ENCODE measurements at places on chromosomes 3 and 15. TPM values are rescaled to one million over a fixed set of nuclear protein-coding genes. Genes with fewer than 3 reads are reported as not detected.
A peak's percentile ranks its signal among the peaks of the same experiment; 100 is the strongest.

- no peak overlapping the region for H3K4me3 ChIP-seq
- DNase-seq: no peak
- no peaks in the 10 kb centered on the region for H3K36me3 ChIP-seq
- peaks cover 8% of the 10 kb centered on the region for H3K27me3 ChIP-seq
- H3K27ac ChIP-seq: no peak overlapping the region
These were observed 8.1 kb upstream of the CLDN11 start for GRCh38 chr3:170410428-170411029.

DNA sequence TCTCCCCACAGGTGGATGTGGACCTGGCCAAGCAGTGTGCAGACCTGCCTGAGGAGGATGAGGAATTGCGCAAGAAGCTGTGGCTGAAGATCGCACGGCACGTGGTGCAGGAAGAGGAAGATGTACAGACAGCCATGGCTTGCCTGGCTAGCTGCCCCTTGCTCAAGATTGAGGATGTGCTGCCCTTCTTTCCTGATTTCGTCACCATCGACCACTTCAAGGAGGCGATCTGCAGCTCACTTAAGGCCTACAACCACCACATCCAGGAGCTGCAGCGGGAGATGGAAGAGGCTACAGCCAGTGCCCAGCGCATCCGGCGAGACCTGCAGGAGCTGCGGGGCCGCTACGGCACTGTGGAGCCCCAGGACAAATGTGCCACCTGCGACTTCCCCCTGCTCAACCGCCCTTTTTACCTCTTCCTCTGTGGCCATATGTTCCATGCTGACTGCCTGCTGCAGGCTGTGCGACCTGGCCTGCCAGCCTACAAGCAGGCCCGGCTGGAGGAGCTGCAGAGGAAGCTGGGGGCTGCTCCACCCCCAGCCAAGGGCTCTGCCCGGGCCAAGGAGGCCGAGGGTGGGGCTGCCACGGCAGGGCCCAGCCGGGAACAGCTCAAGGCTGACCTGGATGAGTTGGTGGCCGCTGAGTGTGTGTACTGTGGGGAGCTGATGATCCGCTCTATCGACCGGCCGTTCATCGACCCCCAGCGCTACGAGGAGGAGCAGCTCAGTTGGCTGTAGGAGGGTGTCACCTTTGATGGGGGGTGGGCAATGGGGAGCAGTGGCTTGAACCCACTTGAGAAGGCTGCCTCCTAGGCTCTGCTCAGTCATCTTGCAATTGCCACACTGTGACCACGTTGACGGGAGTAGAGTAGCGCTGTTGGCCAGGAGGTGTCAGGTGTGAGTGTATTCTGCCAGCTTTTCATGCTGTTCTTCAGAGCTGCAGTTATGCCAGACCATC is 8.6 kb downstream of the VPS18 start:
- no peak for DNase-seq
- H3K36me3 ChIP-seq: peaks cover 38% of the 10 kb centered on the region
- no peaks in the 10 kb centered on the region for H3K27me3 ChIP-seq
- peaks cover 11% of the 10 kb centered on the region for H3K4me1 ChIP-seq
- no peak overlapping the region for H3K27ac ChIP-seq

GRCh38 chr15:89356634-89357298 is 22.1 kb upstream of the POLG start:
- no peak overlapping the region for H3K27ac ChIP-seq
- H3K4me3 ChIP-seq: no peak overlapping the region
- no peaks in the 10 kb centered on the region for H3K36me3 ChIP-seq

GRCh38 chr3:59001675-59002074 is 48.1 kb downstream of the CFAP20DC start:
- H3K36me3 ChIP-seq: no peaks in the 10 kb centered on the region
- no peak overlapping the region for H3K4me3 ChIP-seq
- no peaks in the 10 kb centered on the region for H3K4me1 ChIP-seq
- H3K27me3 ChIP-seq: peaks cover 14% of the 10 kb centered on the region
- no peak overlapping the region for H3K27ac ChIP-seq
- DNase-seq: no peak

- no peak for DNase-seq
These were observed 10.6 kb upstream of the SH3BP5 start for GRCh38 chr3:15342945-15343344.

GRCh38 chr3:23810343-23811184 is 4.8 kb downstream of the UBE2E1 start:
- peak; percentile 42 for DNase-seq
- H3K4me3 ChIP-seq: peak overlapping the region; percentile 97
- H3K27me3 ChIP-seq: peaks cover under 1% of the 10 kb centered on the region
- peak overlapping the region; percentile 99 for H3K27ac ChIP-seq

DNA sequence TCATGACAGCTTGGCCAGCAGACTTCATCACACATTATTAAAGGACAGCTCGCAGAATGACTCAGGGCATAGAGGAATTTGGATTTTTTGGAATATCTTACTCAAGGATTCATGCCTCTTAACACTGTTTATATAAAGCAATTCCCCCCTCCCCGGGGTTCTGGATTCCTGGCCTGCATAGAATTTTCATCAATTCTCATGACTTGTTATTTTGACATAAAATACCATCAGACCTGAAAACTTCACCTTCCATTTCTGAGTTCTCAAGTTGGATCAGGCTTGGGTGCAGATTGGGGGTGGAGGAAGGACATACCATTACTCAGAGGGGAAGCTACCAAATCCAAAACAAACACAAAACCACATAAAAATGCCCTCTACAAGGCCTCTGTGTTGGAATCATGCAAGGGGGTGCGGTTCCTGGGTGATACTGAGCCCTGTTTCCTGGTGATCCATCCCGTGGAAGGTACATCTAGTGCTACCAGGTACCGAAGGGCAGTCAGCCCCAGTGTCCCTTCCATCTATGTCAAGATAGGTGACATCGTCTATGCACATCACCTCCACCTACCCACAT is 95.3 kb downstream of the DAPK2 start:
- peaks cover 7% of the 10 kb centered on the region for H3K4me1 ChIP-seq
- H3K27ac ChIP-seq: no peak overlapping the region
- H3K4me3 ChIP-seq: no peak overlapping the region
- peaks cover 10% of the 10 kb centered on the region for H3K27me3 ChIP-seq

DNA sequence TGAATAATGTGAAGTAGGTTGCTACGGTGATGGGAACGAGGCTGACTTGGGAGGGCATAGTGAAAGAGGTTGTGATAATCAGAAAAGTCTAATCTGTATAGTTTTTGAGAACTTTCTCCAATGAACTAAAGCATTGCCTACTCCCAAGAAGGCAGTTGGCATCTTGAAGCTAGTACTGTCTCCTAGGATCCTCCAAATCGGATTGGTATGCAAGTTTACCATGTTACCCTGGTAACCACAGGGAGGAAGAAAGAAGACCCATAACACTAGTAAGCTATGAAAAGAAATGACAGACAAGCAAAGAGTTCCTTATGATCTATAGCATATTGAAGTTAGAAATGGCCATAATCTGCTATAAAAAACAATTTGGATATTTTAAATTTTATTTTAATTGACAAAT is 127.2 kb upstream of the SYNPR start:
- DNase-seq: no peak
- H3K27ac ChIP-seq: no peak overlapping the region
- no peak overlapping the region for H3K4me3 ChIP-seq
- H3K4me1 ChIP-seq: no peaks in the 10 kb centered on the region
- no peaks in the 10 kb centered on the region for H3K27me3 ChIP-seq

DNA sequence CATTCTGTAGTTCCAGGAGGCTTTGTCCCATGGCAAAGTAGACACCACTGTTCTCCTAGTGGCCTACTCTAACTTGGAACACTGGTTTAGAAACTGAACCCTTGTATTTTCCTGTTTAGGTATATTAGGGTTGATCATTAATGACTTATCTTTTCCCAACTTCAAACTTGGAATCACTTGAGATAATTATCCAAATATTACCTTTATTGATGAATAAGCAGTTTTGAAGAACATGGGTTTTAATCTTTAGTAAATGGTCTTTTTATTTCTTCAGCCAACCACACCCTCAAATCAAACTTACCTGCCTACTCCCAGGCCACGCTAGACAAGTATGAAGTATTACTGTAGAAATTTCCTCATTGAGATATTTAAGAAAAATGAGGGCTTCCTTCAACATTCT is 6.5 kb upstream of the P3H2 start:
- peaks cover 34% of the 10 kb centered on the region for H3K27me3 ChIP-seq
- H3K36me3 ChIP-seq: no peaks in the 10 kb centered on the region
- no peak for DNase-seq
- H3K4me3 ChIP-seq: no peak overlapping the region

- no peaks in the 10 kb centered on the region for H3K36me3 ChIP-seq
- H3K4me1 ChIP-seq: no peaks in the 10 kb centered on the region
- H3K4me3 ChIP-seq: no peak overlapping the region
- DNase-seq: no peak
These were observed 36.4 kb upstream of the GSK3B start for GRCh38 chr3:120130656-120131055.

- no peak overlapping the region for H3K27ac ChIP-seq
- H3K36me3 ChIP-seq: no peaks in the 10 kb centered on the region
- no peaks in the 10 kb centered on the region for H3K4me1 ChIP-seq
- H3K27me3 ChIP-seq: peaks cover 13% of the 10 kb centered on the region
- no peak for DNase-seq
These were observed 234.3 kb downstream of the GAP43 start for GRCh38 chr3:115857518-115858136.

DNA sequence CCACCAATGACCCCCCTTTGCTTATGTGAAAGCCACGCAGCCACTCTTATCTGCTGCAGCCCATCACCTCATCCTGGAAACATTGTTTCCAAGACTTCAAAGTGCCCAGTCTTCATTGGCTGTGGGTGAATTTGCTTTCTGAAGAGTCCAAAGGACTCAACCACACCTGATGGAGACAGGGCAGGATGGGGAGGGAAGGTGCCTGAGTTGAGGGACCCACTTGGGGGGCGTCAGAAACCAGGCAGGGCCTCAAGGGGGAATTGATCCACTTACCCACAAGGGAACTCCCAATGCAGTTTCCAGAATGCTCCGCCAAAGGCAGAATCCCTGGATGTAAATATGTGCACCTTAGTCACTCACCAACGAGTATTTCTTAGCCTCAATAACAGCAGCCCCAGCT is 147.9 kb upstream of the ATP2B2 start:
- no peak overlapping the region for H3K4me3 ChIP-seq
- no peak for DNase-seq
- H3K4me1 ChIP-seq: no peaks in the 10 kb centered on the region
- no peak overlapping the region for H3K27ac ChIP-seq
- H3K27me3 ChIP-seq: peaks cover 6% of the 10 kb centered on the region
- H3K36me3 ChIP-seq: no peaks in the 10 kb centered on the region

GRCh38 chr15:77094397-77095030 is 23.6 kb upstream of the TSPAN3 start:
- no peak for DNase-seq
- H3K36me3 ChIP-seq: no peaks in the 10 kb centered on the region
- no peak overlapping the region for H3K27ac ChIP-seq
- H3K4me1 ChIP-seq: peaks cover 1% of the 10 kb centered on the region
- no peaks in the 10 kb centered on the region for H3K27me3 ChIP-seq

- no peaks in the 10 kb centered on the region for H3K27me3 ChIP-seq
- no peak for DNase-seq
- H3K36me3 ChIP-seq: peaks cover 9% of the 10 kb centered on the region
- H3K4me3 ChIP-seq: no peak overlapping the region
- peaks cover 28% of the 10 kb centered on the region for H3K4me1 ChIP-seq
These were observed 17.7 kb upstream of the SENP7 start for GRCh38 chr3:101530686-101531047.

DNA sequence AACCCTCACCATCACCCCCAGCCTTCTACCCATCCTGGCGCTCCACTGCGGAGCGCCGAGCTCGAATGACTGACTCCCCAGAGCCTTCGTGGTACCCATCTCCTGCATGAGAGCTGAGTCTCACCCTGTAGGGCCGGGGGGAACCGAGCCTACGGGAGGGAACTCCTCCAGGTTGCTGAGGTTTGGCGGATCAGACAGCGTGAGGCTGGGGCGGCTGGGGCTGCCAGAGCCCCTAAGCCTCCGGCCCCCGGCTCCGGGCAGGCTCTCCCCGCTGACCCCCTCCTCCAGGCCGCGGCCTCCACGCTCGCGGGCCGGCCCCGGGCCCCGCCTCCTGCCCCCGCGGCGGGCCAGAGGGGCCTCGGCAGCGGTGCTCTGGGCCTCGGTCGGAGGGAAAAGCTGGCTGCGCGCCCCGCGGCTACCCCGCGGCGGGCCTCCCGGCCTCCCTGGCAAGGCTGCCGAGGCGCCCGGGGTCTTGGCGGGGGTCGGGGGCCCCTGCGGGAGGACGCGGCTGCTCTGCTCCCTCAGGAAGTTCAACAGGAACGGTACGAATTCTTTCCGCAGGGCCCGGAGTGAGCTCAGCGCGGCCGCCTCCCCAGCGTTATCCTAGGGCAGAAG is 643 bp downstream of the CDAN1 start:
- H3K27ac ChIP-seq: peak overlapping the region; percentile 58
- H3K36me3 ChIP-seq: peaks cover 36% of the 10 kb centered on the region
- H3K4me3 ChIP-seq: peak overlapping the region; percentile 77
- H3K4me1 ChIP-seq: peaks cover 6% of the 10 kb centered on the region
- no peaks in the 10 kb centered on the region for H3K27me3 ChIP-seq

- H3K4me3 ChIP-seq: no peak overlapping the region
- H3K36me3 ChIP-seq: no peaks in the 10 kb centered on the region
- peaks cover 7% of the 10 kb centered on the region for H3K27me3 ChIP-seq
- no peak overlapping the region for H3K27ac ChIP-seq
- peaks cover 3% of the 10 kb centered on the region for H3K4me1 ChIP-seq
These were observed 208.2 kb downstream of the RPLP1 start for GRCh38 chr15:69660658-69661405.

DNA sequence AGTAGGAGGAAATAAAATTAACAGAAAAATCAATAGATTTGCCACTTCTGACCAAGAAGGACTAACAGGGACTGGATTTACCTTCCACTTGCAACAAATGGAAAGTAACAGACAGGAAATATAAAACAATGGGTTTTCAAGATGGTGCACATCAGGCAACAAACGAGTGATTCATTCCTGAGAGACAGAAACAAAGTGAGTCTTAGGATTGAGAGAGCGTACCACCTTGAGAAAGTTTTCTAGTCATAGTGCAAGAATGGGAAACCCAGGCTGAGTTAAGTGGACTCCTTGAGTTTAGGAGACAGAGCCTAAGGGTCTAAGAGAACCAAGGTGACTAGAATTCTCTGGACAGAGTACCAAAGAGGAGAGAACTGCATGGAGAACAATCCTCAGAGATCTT is 101.7 kb downstream of the PPP2R3A start:
- H3K27me3 ChIP-seq: peaks cover 21% of the 10 kb centered on the region
- H3K27ac ChIP-seq: no peak overlapping the region
- H3K4me1 ChIP-seq: peaks cover 2% of the 10 kb centered on the region
- H3K36me3 ChIP-seq: no peaks in the 10 kb centered on the region
- H3K4me3 ChIP-seq: no peak overlapping the region

- H3K27ac ChIP-seq: no peak overlapping the region
- no peaks in the 10 kb centered on the region for H3K4me1 ChIP-seq
- H3K4me3 ChIP-seq: no peak overlapping the region
- no peak for DNase-seq
These were observed 84.3 kb downstream of the RPLP1 start for GRCh38 chr15:69536726-69537512.

Gene SMAD6
- 0.43 TPM for total RNA-seq

Gene MESP2
- 0.41 TPM for total RNA-seq

Gene FBXO45
- 22.4 TPM for total RNA-seq

Gene PLIN1
- not detected for total RNA-seq

Gene SKOR1
- total RNA-seq: 0.09 TPM

Gene ECE2
- total RNA-seq: not detected

Gene CYP1A1
- 0.48 TPM for total RNA-seq

Gene MUC13
- total RNA-seq: not detected

Gene AHSG
- total RNA-seq: not detected
